ENCODE measurements at places on chromosomes 4 and X. TPM values are rescaled to one million over a fixed set of nuclear protein-coding genes. Genes with fewer than 3 reads are reported as not detected.
A peak's percentile ranks its signal among the peaks of the same experiment; 100 is the strongest.

PRKX gene
- 8.9 TPM for total RNA-seq

ZNF275 gene
- total RNA-seq = 18.4 TPM

TDO2 gene
- total RNA-seq = not detected

AWAT2 gene
- total RNA-seq = not detected

C4orf36 gene
- not detected for total RNA-seq

TBC1D9 gene
- total RNA-seq = 21.2 TPM

PTPN13 gene
- total RNA-seq = 13.7 TPM

GRCh38 chr4:182683661-182684060, 233.5 kb downstream of the DCTD start:
- DNase-seq = no peak

GRCh38 chr4:1354136-1354982, 7.4 kb downstream of the UVSSA start:
- no peak for DNase-seq

GRCh38 chr4:174157106-174157607, 126.3 kb downstream of the FBXO8 start:
- DNase-seq = no peak

DNA sequence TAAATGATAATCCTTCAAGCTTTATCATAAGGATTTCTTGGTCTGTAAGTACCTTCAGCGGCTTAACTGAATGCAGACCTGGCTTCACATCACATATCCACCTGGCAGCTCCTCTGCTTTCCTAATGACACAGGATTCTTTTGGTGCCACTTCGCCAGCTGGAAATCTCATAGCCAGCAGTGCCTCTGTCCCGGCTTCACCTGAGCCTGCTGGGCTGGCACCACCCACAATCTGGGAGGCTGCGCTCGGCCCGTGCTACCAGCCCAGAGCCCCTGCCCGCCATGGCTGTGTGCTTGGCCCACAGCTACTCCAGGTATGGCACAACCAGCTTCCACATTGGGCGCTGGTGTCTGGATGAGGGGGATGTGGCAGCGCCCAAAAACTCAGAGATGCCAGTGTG, 37.4 kb downstream of the SPRY1 start:
- no peak for DNase-seq

- no peak for DNase-seq
Observed at GRCh38 chr4:67723949-67724348, 23.0 kb upstream of the UBA6 start.

DNA sequence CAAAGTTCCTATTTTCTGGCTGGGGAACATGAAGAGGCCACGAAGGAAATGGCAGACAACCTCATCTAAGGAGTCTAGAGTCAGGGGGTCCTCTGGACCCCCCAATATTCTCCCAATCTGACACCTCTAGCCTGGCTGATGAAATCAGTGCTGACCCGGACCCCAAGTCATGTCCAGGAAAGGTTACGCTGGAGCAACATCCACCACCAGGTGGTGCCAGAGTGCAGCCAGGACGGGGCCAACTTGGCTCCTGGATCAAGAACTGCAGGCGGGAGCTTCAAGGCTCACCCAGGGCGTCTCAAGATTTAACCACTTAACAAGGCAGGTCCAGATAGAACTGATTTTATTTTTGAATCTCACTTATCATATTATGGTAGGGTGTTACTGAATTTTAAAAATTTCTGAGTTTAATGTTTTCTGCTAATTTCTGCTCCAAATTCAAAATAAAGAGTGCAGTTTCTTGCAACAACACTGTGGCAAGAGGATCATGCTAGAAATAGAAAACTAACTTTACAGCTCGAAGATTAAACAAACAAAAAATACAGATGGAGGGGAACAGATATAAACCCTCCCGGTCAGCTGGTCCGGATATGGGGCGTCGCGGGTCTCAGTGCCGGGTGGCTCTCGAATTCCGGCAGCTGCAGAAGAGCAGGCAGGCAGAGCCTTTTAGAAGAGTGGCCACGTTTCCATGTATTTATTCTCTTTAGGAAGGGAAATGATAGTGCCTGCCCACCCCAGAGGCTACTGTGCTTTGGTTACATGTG, 135.5 kb downstream of the AFAP1 start:
- no peak for DNase-seq

- DNase-seq = no peak
Observed at GRCh38 chrX:71099736-71100135, 4.1 kb downstream of the FOXO4 start.

DNA sequence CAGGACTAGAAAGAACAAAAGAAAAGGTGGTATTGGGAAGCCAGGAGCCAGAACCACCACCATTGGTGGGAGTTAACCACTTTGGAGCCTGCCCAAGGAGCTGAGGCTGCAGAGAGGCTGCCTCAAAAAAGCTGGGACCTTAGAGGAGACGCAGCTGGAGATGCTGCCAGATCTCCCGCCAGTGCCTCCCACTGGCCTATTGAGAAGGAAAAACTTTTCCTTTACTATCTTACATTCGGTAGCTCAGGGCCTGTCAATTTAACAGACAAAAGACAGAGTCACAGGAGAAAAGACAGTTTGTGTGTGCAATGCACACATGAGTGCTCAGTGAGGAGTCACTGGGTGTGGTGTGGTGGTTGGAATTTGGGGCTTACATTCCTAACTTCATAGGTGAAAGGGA, 52.4 kb upstream of the HPSE start:
- DNase-seq = peak; percentile 57

DNA sequence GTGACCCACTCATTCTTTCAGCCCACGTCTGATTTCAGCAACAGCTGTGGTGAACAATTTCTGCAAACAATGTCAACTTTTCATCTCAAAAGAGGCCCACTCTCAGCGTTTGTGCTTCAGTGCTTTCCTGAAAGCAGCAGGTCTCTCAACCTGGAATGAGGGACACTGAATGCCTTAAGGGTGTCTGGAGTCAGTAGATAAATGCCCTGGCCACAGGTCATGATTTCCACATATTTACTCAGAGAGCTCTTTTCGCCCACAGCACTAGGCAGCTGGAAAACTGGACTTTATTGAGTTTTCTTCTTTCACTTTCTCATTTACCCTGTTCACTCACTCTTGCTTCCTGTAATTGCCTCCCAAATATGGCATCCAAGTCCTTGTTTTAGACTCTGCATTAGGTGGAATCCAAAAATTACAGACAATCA, 52.8 kb downstream of the NPFFR2 start:
- no peak for DNase-seq
